ENCODE measurements at places on chromosomes 3 and 15.
A peak's percentile ranks its signal among the peaks of the same experiment; 100 is the strongest.

GRCh38 chr3:11610044-11610671 is 33.6 kb downstream of the VGLL4 start:
- no peak for DNase-seq

GRCh38 chr3:45631486-45631885 is 36.9 kb downstream of the LIMD1 start:
- peak; percentile 20 for DNase-seq

DNA sequence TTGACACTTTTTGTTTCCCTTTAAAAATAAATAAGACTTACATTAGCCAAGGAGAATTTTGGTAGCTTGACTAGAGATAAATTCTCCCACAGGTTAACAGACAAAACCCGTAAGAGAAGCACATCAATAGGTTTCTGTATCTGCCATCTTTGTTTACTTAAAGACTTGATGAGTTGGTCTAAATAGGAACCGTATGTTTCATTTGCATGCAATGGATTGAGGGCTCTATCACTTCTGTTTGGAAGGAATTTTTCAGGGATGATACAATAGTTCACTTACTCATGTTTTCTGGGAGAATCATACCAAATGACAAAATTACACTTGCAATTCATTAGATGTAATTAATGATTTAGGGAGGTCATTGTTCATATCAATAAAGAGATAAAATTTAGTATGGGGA is 631.5 kb upstream of the NR2F2 start:
- DNase-seq: no peak

DNA sequence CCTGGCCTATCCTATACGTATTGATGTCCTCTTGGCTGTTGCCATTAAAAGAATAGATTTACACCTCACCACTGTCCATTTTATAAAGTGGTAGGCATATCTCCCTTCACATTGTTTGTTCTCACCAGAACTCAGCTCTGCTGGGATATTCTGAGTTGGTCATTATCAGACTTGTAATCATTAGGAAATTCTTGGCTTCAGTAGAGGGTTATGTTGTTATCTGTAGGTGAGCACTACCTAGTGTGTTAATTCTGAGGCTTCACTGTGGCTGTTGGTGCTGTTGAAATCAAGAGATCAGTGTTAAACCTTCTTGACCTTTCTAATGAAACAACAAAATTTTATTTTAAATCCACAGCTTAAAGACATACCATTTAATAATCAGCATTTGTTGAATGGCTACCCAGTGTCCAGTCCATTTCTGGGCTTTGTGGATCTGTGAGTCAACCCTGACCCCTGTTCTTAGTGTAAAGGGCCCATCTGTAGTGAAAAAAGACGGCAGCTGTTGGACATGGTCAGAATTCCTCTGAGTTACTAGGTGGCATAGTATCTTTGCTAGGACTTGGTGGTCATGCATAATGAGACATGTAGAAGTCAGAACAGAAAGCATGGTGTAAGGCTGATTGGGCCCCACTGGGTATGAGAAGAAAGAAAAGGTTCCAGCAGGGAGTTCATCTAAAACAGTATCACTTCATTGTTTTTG is 32.9 kb upstream of the P4HTM start:
- DNase-seq: no peak

DNA sequence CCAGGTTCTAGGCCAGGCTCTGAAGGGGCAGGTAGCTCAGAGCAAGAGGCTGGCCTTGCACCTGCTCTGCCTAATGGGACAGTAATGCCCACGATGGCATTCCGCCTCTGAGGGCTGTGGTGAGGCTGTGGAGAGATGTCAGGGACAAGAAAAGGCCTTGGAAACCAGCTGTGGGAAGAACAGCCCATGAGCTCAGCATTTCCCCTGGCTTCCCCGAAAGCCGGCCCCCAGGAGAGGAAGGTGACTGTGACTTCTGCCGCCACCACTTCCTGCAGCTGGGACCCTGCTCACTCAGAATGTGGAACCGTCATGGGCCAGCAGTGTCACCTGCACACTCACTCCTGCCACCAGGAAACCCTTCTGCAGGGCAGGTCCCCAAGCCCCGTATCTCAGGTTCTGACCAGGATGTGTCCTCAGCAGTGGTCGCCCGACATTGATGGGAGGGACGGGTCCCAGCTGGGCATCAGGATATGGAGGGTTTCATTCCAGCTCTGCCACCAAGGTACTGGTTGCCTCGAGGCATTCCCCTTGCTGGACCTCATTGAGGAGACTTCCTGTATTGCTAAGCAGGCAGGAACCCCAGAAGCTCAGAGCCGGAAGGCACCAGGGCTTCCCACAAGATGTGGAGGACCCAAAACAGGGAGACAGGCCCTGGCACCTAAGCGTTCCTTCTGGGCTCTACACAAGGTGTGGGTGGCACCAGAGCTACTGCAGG is 30.7 kb downstream of the SEMA7A start:
- DNase-seq: peak; percentile 89

DNA sequence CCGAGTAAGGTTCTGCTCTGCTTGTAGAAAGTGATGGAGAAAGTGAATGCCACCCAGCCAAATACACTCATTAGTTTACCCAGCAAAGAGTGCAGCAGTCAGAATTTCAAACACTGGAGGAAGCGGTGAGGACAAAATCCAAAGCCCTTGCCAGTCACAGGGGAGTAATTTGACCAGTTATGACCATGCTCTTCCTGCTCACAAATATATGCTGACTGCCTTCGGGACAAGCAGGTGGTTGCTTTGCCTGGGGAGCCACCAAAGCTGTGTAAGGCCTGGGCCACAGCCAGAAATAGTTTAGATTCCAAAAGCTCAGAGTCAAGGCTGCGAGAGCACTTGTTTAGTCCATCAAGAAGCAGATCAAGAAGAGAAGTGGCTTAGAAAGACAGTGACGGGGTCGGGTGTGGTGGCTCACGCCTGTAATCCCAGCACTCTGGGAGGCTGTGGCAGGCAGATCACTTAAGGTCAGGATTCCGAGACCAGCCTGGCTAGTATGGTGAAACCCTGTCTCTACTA is 51.0 kb upstream of the ATP13A3 start:
- DNase-seq: no peak

DNA sequence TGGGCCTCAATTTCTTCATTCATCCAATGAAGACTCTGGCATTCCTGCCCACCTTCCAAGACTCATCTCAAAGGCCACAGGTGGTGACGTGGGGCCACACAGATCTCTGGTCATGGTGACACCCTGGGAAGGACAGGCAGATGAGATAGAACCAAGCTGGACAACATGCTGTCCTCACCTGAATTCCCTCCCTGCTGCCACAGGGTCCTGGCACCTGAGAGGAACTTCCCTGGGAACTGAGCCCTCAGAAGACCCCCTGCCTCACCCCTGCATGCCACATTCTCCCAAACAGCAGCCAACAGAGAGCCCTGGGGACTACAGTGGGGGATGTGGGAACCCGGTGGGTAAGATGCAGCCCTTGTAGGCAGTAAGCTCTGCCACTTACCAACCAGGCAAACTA is 10.7 kb downstream of the KLF15 start:
- no peak for DNase-seq

DNA sequence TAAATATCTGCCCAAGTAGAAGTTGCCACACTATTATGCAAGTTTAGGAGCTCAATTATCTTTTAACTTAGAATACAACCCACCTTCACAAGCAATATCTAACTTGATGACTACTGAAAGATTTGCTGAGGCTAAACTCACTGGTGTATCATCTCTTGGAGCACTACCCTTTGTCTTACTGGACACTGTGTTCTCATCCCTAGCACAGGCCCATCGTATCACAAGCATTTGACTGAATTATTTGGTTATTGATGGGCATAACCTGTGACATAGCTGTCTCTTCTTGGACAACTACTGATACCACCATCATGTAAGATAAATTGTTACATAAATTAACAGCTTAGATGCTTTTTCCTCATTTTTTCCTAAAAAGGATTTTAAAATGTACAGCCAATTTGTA is 216.2 kb upstream of the THBS1 start:
- no peak for DNase-seq

DNA sequence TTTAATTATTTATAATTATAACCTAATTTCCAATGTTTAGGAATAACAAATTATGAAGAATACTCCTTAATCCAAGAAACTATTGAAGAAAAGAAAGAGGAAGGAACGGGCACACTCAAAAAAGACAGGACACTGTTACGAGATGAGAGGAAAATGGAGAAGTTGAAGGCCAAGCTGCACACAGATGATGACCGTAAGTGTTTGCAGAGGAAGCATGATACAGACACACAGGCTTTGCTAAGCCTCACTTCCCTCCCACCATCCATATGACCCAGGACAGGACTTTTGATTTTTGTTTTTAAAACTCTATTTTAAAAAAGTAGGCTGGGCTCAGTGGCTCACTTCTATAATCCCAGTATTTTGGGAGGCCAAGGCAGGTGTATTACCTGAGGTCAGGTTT is 389.4 kb upstream of the TPM1 start:
- no peak for DNase-seq

GRCh38 chr3:31423482-31423881 is 109.2 kb upstream of the STT3B start:
- DNase-seq: no peak

- DNase-seq: peak; percentile 29
Observed at GRCh38 chr3:153767601-153768560, 353.3 kb upstream of the ARHGEF26 start.

DNA sequence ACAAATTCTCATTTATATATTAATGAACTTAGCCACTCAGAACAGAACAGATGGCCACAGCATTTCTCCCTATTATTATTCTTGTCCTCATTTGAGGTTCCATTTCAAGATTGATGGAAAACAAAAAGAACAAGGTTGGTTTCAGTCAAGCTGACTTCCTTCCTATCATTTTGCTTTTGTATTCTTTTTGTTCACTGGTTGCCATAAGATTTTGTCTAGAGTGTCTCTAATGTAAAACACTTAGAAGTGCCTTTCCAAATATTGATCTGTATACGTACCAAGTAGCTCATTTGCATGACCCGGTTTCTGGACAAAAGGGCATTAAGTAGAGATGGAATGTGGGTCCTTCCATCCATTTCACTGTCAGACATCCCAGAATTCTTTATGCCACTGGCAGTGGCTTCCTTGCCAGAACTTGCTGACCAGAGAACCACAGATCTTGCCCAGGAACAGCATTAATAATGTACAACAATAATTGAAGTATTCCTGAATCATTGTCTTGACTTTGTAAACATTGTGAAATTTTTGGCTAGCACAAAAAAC is 63.8 kb downstream of the PEX5L start:
- no peak for DNase-seq

- DNase-seq: peak; percentile 41
Observed at GRCh38 chr15:57495041-57495440, 96.7 kb upstream of the MYZAP start.

- DNase-seq: no peak
Observed at GRCh38 chr3:12393894-12394293, 90.4 kb upstream of the TSEN2 start.

GRCh38 chr3:30555968-30556367 is 50.4 kb upstream of the TGFBR2 start:
- DNase-seq: no peak

GRCh38 chr15:63858881-63859280 is 25.1 kb upstream of the HERC1 start:
- no peak for DNase-seq

DNA sequence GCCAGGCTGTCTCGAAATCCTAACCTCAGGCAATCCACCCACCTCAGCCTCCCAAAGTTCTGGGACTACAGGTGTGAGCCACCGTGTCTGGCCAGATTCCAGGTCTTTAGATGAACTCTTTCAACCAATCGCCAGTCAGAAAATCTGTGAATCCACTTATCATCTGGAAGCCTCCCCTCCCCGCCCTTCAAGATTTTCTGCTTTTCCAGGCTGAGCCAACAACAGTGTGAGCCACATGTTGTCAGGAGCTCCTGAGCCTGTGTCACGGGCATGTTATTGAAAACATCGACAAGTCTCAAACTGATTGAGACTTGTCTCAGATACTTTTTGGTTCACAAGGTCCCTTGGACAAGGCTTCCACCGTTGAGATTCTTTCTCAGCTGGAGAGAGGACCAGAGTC is 52.0 kb upstream of the TRPM1 start:
- no peak for DNase-seq

GRCh38 chr15:38053205-38053604 is 118.8 kb downstream of the TMCO5A start:
- DNase-seq: no peak

GRCh38 chr3:99825004-99825640 is 7.5 kb downstream of the CMSS1 start:
- no peak for DNase-seq

DNA sequence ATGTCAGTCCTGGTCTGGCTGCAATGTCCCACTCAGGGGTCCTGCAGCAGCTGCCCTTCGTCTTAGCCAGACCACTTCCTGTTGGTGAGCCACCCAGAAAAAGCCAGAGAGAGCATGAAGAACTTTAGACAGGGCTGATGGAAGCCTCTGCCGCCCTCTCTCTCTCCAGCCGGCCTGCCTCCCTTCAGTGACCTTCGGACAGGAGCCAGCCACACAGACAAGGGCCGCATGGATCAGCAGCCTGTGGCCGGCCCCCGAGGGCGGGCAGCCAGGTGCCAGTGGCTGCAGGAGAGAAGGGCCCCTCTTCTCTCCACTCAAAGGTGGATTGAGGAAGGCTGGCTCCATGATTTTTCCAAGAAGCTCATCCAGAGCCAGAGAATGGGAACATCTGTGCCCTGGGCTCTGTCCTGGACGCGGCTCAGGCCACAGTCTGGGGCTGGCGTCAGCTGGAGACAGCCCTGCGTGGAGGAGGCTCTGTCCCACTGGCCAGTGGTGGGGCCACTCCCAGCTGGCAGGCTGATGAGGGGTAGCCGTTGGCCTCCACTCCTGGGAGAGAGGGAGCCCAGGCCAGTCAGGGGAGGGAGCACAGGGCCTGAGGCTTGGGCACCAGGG is 42.9 kb downstream of the ISG20 start:
- no peak for DNase-seq

GRCh38 chr3:58388550-58389091 is 45.0 kb downstream of the PDHB start:
- no peak for DNase-seq

GRCh38 chr15:96087180-96087884 is 243.2 kb upstream of the NR2F2 start:
- DNase-seq: no peak

DNA sequence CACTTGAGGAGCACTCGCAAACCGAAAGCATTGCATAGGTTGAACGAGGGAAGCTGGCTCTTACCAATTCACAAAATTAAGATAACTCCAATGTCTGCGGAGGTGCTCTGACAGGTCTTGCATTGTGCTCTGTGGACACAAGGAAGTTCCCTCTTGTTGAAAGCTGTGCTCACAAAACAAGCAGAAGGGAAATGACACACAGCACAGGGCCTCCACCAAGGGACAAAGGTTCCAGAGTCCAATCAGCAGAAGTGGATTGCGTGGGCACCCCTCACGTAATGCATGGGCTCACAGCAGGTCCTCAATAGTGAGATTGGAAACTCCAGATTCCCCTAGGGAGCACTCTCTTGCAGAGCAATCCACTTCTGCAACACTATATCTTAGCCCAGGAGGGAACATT is 89.9 kb downstream of the ATP10A start:
- no peak for DNase-seq

- DNase-seq: peak; percentile 81
Observed at GRCh38 chr15:41695750-41696436, 35.7 kb downstream of the MGA start.
